ENCODE measurements at places on chromosomes 4 and X.

GRCh38 chr4:185108185-185108584 is 34.9 kb upstream of the SLC25A4 start:
- DNase-seq: no peak

DNA sequence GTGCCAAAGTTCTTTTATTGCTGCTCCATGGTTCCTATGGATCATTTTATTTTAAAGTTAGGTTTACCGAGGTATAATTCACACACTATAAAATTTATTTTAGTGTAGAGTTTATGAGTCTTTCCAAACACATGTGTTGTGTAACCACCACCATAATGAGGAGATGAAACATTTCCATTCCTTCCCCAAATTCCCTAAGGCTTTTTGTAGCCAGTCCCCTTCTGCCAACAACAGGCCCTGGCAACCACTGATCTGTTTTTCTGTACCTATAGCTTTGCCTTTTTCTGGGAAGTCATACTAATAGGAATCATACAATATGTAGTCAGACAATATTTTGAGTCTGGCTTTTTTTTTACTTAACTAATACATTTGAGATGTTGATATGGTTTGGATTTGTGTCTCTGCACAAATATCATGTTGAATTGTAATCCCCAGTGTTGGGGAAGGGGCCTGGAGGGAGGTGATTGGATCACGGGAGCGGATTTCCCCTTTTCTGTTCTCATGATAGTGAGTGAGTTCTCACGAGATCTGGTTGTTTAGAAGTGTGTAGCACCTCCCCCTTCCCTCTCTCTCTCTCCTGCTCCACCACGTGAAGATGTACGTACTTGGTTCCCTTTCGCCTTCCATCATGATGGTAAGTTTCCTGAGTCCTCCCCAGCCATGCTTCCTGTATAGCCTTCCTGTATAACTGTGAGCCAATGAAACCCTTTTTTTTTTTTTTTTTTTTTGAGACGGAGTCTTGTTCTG is 59.6 kb upstream of the DHX15 start:
- peak; percentile 21 for DNase-seq

GRCh38 chr4:94126669-94127068 is 81.0 kb upstream of the SMARCAD1 start:
- no peak for DNase-seq

GRCh38 chrX:110162867-110163266 is 155.0 kb downstream of the AMMECR1 start:
- no peak for DNase-seq

- DNase-seq: no peak
These were observed 248.6 kb upstream of the JADE1 start for GRCh38 chr4:128560754-128561495.

DNA sequence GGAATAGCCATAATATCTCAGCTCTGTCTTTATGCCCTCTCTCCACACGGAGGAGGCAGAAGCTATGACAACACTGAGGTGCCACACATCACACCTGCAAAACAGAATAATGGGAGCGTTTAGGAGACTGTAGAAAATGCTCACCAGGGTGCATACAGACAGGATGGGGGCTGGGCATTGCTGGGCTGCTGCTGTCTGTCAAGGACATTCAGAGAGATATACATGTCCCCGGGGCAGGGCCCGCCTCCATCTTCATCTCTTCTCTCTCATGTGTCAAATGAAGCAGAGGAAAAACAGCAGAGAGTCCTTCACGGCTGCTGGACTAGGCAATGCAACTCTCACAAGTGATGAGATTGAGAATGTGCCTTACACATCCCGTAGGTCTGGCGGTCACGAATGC is 65.3 kb upstream of the DHRSX start:
- DNase-seq: no peak

DNA sequence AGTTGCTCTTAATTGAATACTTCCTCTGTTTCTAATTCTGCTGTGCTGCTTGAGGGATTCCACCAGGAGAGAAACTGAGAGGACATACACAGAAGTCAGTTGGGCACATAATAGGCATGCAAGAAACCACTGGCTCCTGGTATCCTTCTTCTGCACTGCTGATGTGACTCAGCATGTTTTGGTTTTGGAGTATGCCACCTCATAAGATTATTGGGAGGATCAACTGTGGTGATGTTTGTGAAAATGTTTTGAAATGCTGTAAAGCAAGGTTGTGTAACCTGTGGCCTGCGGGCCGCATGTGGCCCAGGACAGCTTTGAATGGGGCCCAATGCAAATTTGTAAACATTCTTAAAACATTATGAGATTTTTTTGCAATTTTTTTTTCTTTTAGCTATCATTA is 119.6 kb downstream of the GATB start:
- DNase-seq: peak; percentile 33

GRCh38 chr4:37754410-37755185 is 68.4 kb upstream of the RELL1 start:
- no peak for DNase-seq

GRCh38 chrX:24018809-24019208 is 8.2 kb downstream of the KLHL15 start:
- no peak for DNase-seq

- no peak for DNase-seq
These were observed 62.6 kb upstream of the CLNK start for GRCh38 chr4:10747186-10747585.

GRCh38 chrX:129233786-129234185 is 289.5 kb downstream of the SMARCA1 start:
- DNase-seq: no peak

DNA sequence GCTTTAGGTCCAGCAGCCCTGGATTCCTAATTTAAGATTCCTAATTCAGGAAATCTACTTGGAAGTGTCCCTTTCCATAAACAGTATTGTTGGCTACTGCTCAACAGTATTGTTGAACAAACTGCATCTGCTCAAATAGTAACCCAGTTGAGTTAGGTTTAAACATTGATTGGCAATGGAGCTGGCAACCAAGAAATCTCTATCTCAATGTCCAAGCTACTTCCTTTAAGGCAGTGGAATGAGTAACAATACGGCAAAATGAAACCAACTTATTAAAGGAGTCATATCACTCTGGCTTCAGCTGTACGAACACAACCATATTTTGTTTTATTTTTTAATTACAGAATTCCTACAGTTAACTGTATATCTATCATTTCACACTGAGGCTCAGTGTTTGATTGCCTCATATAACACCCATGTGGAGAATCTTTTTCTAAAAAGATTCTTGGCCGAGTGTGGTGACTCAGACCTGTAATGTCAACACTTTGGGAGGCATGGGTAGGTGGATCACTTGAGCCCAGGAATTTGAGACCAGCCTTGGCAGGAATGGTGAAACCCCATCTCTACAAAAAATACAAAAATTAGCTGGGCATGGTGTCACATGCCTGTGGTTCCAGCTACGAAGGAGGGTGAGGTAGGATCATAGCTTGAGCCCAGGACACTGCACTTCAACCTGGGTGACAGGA is 71.7 kb upstream of the IL13RA1 start:
- DNase-seq: peak; percentile 31

GRCh38 chr4:161329852-161330251 is 833.9 kb downstream of the FSTL5 start:
- DNase-seq: no peak

GRCh38 chr4:75169427-75169826 is 236.5 kb downstream of the PARM1 start:
- DNase-seq: no peak

DNA sequence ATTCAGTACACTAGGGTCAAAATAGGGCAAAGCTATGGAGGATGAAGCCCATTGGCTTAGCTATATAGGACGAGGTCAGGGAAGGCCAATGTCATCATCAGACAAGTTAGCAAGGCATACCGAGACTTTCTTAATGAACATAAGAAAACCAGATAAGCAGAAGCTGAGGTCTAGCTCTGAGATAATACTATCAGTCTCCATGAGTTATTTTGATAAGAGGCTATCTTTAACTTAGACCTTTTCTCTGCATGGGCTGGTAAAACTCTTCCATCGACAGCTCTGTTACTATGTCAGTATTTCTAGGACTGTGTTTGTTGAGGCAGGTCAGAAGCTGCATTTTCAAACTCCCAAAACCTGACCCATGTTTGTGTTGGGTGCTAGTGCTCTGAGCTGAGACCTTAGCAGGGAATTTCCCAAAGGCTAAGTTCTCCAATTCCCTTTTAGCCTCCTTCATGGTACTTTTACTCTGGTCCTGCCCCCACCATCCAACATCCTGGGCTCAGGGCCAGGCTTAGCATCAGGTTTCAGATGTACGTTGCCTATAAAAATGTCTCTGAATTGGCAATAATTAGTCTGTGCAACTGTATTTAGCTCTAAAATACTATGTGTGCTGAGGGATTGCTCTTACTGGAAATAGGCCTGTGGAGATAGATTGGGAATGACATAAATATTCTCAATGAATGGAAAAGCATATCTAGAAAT is 29.3 kb upstream of the LRAT start:
- no peak for DNase-seq

GRCh38 chrX:23115651-23116050 is 115.9 kb downstream of the DDX53 start:
- no peak for DNase-seq

DNA sequence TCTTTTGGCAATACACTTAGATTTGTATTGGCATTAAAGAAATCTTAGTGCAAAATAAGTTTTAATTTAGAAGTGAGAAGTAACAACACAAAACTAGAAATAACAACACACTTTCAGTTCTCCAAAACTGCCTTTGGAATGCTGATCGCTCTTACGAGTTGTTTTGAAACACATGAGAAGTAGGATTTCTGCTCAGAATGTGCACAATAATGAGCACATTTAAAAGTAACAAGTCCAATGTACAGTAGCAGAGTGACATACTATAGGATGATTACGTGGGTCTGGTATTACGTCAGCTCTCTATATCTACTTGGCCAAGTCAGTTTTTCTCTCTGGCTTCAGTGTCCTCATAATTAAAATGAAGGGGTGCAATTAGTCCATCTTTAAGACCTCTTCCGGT is 164.8 kb downstream of the CHM start:
- DNase-seq: no peak

DNA sequence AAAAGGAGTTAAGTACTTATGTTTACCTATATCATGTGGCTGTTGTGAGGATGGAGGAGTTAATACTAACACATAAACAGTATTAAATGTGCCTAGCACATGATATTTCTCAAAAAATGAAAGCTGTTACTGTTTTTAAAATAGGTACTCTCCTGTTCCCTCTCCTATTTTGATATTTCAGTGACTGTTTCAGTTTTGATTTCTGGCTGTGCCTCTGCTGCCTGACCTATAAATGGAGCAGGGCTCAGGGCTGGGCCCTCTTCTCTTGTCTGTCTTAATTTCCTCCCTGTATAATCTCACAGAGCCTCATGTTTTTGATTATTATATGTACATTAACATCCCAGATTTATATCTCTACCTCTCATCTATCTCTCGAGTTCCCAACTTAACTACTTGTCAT is 93.3 kb downstream of the UGT8 start:
- DNase-seq: no peak

GRCh38 chr4:31089815-31090214 is 369.6 kb downstream of the PCDH7 start:
- peak; percentile 93 for DNase-seq

Measured in Caki2 (cell line).